ENCODE measurements at places on chromosomes 13 and 19. TPM values are rescaled to one million over a fixed set of nuclear protein-coding genes. Genes with fewer than 3 reads are reported as not detected.

The MIR17HG gene
- 6.6 TPM for total RNA-seq

The LILRA1 gene
- 0.66 TPM for total RNA-seq

The CCDC169 gene
- total RNA-seq: 1.1 TPM

The SYNE4 gene
- 15.5 TPM for total RNA-seq

The TLE2 gene
- 25.3 TPM for total RNA-seq

GRCh38 chr19:10830370-10830769, 5.6 kb downstream of the TMED1 start:
- no peaks in the 10 kb centered on the region for H3K4me1 ChIP-seq
- DNase-seq: no peak
- no peak overlapping the region for H3K27ac ChIP-seq
- no peaks in the 10 kb centered on the region for H3K27me3 ChIP-seq

DNA sequence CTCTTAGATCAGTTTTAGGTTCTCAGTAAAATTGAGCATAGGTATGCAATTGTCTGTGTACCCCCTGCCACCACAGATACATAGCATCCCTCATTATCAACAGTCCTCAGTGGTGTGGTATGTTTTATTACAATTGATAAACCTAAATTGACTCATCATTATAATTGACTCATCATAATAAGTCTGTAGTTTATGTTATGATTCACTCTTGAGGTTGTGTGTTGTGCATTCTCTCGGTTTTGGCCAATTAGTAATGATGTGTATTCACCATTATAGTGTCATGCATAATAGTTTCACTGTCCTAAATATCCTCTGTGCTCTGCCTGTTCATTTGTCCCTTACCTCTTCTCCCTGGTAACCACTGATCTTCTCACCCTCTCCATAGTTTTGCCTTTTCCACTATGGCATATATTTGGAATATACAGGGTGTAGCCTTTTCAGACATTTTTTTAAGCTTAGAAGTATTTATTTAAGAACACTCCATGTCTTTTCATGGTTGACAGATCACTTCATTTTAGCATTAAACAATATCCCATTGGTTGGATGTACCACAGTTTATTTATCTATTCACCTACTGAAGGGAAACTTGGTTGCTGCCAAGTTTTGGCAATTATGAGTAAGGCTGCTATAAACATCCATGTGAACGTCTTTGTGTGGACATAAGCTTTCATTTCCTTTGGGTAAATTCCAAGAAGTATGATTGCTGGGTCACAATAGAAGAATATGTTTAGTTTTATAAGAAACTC, 1620.6 kb upstream of the MIR17HG start:
- no peaks in the 10 kb centered on the region for H3K36me3 ChIP-seq
- no peaks in the 10 kb centered on the region for H3K27me3 ChIP-seq
- DNase-seq: no peak
- no peak overlapping the region for H3K27ac ChIP-seq

DNA sequence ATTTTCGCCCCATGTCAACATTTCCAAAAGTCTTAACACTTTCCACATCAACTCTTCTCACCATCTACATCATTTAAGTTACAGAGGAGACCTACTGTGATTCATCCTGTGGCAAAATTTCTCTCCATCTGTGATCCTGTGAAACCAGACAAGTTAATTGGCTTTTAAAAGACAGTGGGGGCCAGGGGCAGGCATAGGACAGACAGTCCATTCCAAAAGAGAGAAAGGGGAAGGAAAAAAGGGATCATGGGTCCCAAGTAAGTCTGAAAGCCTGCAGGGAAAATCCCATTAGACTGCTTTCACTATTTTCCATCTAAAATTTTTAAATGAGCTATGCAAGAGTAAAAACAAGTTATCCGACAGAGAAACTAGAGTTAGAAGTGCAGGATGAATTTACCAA, 121.0 kb downstream of the MRPL57 start:
- H3K36me3 ChIP-seq: no peaks in the 10 kb centered on the region
- peak overlapping the region; percentile 94 for H3K4me3 ChIP-seq
- H3K27ac ChIP-seq: peak overlapping the region; percentile 93
- peaks cover 14% of the 10 kb centered on the region for H3K4me1 ChIP-seq
- DNase-seq: no peak

GRCh38 chr13:84607261-84608013, 725.2 kb upstream of the SLITRK1 start:
- no peak for DNase-seq
- no peaks in the 10 kb centered on the region for H3K4me1 ChIP-seq
- no peak overlapping the region for H3K4me3 ChIP-seq
- no peak overlapping the region for H3K27ac ChIP-seq
- H3K27me3 ChIP-seq: no peaks in the 10 kb centered on the region

GRCh38 chr13:41315443-41316047, 4.5 kb downstream of the NAA16 start:
- DNase-seq: no peak
- H3K27me3 ChIP-seq: no peaks in the 10 kb centered on the region
- peaks cover 8% of the 10 kb centered on the region for H3K4me1 ChIP-seq

GRCh38 chr13:21670883-21671619, at the start of gene FGF9:
TSS of gene FGF9 (plus strand) at chr13:21671073. CDS start at chr13:21671913, 840 bp downstream.
- no peak for DNase-seq
- peaks cover 2% of the 10 kb centered on the region for H3K27me3 ChIP-seq
- H3K4me1 ChIP-seq: peaks cover 9% of the 10 kb centered on the region
- H3K36me3 ChIP-seq: no peaks in the 10 kb centered on the region
- no peak within 1 kb of the TSS for H3K27ac ChIP-seq

Measured in breast epithelium (tissue), 4 donors.